ENCODE measurements at places on chromosomes 1 and 21.

GRCh38 chr1:38283696-38284470 lies 237.3 kb upstream of the POU3F1 start:
- DNase-seq: no peak

DNA sequence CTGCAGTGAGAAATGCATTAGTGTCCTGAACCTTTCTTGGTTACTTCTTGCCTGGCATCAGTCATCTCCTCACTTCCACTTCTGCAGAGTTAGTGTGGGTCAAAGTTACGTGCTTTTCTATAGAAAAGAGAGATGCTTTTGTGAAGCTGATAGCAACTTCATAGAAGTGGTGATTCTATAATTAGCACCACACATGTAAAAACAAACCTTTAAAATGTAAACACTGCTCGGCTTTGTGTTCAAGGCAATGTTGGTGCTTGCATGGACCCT lies 57.3 kb downstream of the MRPS6 start:
- DNase-seq: no peak

- no peak for DNase-seq
Measured at GRCh38 chr1:59212706-59213105, 84.2 kb upstream of the FGGY start.

GRCh38 chr1:168236836-168237611 lies 11.2 kb downstream of the SFT2D2 start:
- no peak for DNase-seq

DNA sequence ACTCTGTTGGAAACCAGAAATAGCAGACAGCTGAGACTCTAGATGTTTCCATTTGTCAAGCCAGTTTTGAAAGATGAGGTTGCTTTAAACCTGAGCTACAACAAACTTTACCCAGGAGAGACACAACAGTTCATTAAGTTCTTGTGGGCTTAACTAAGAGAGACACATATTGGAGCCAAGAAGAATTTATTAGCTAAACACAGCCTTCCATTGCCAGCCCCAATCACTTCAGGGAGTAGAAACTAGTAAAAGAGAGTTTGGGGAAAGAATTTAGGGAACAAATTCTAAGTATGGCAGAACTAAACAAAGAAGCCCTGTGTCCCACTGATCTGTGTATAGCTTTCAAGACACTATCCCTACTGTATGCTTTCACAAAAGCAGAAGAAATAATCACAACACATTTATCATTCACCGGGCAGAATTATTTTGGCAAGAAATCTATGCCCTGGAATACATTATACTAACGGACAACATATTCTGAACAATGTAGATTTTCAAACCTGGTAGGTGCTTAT lies 87.3 kb upstream of the KAZN start:
- no peak for DNase-seq

GRCh38 chr1:21539933-21540332 lies 30.7 kb downstream of the ALPL start:
- DNase-seq: peak; percentile 12

- DNase-seq: no peak
Measured at GRCh38 chr1:92995441-92996430, 34.5 kb upstream of the DIPK1A start.

- no peak for DNase-seq
Measured at GRCh38 chr1:201322653-201323510, 39.6 kb downstream of the PKP1 start.

DNA sequence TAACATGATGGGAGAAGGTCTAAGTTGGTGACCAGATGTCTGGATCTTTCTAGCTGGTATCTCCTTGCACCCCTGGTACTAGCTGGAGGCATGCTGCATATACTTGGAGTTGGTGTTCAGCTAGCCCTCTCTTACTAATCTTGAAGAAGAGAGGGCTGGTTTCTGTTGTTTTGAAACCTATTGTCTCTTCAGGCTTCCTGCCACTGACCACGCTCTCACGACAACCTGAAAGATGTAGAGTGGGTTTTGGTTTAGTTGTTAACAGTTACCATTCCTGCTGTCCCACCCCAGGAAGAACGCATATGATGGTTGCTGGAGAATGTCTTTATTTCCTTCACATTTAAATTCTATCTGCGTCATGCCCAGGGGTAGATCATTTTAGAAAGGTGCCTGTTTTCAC lies 3.6 kb downstream of the MAN1C1 start:
- no peak for DNase-seq

DNA sequence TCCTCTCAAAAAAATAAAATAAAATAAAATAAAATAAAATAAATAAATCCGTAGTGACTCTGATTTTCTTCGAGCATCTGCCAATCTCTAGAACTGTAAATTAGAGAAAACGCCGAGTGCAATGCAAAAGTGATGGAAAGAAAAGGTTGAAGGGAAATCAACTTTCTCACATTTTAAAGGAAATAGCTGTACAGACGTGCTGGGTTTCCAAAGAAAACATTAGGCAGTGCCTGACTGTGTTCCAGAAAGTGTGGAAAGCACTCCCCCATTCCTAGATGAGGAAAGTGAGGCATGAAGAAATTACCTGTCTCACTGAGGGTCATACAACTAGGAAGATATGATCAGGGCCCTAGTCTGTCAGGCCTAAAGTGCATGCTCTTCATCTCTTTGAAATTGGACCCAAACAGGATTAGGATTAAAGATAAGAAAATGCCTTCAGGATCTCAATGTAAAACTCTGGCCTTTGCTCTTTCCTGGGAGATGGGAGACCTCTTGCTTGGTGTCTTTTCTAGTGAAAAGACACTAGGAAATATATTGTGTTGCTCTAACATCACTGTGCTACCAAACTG lies 1.8 kb upstream of the PTPN14 start:
- DNase-seq: no peak

DNA sequence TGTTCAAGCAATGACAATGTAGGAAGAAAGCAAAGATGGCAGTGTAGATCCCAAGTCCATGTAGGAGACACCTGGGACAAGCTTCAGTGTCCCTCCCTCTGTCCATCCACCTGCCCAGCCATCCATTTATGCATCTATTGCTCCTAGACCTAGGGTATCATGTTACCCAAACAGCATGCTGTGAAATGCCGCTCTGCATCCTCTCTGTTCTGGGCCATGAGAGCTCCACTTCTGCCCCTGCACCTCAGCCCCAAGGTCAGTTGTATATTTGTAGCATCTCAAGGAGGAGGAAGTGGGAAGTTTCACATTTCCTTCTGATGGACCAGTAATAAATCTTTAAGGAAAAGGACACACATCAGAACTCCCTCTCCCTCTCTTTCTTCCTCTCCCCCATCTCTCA lies 27.9 kb upstream of the TSPEAR start:
- no peak for DNase-seq

- DNase-seq: no peak
Measured at GRCh38 chr1:109516872-109517271, 7.3 kb upstream of the AMIGO1 start.

GRCh38 chr1:205543351-205544301 lies 39.2 kb downstream of the CDK18 start:
- no peak for DNase-seq

DNA sequence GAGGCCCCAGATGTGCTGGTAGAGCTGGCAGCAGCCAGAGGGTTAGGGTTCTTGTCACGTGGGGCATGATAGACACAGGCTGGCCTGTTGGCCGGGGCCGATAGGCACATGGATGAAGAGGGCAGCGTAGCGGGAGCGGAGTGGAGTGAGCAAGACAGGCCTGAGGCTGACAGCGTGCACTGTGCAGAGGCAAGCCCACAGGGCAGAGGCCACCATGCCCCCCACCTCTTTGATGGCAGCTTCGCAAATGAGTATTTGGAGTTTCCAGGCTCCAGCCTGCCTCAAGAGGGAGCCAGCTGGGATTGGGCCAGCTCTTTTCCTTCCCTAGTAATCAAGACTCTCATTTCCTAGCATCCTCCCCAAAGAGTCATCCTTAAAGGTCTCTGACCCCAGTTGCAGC lies 43.5 kb downstream of the TMCC2 start:
- DNase-seq: no peak

DNA sequence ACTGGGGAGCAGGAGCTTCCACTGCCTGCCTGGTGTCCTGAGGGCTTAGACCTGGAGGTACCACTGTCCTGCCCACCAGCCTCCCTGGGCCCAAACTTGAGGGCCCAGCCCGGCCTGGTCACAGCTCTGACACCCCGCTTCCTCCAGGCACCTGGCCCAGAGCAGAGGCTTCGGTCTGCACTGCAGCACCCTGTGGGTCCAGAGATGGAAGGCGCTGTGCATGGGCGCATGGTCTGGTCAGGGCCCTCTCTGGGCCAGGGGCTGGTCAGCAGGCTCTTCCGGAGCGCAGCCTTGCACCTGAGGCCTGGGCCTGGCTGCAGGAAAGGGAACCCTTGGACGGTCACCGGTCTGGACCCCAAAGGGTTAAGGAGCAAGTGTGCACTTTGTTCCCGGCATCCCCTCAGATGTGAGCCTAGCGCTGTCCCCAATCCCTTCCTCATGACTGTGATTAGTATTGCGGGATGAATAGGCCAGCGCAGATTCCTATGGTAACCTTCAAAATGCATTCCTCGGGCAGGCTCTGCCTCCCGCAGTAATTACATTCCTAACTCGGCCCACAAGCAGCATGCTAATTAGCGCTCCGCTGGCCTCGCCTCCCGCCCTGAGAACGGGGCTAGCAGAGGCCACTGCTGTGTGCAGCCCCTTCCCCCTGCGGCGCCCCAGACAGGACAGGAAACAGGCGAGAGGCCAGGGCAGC lies 36.3 kb downstream of the PRDM16 start:
- DNase-seq: no peak

GRCh38 chr21:24514081-24514733 lies 1093.1 kb downstream of the MRPL39 start:
- no peak for DNase-seq

- DNase-seq: no peak
Measured at GRCh38 chr1:89608319-89608983, 24.5 kb upstream of the LRRC8C start.

DNA sequence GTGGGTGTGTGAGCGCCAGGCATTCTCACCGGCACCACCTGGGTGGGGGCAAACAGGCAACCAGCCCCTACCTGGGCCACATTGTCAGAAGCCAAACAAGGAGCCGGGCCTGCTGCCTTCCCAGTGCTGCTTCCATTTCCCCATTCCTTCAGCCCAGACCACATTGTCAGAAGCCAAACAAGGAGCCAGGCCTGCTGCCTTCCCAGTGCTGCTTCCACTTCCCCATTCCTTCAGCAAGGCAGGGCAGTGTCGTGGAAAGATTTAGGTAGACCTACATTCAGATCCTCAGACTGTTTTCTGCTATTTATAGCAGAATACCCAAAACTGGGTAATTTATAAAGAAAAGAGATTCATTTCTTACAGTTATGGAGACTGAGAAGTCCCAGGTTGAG lies 47.0 kb upstream of the EFHD2 start:
- DNase-seq: no peak

- no peak for DNase-seq
Measured at GRCh38 chr1:220195701-220196100, 76.6 kb downstream of the RAB3GAP2 start.

DNA sequence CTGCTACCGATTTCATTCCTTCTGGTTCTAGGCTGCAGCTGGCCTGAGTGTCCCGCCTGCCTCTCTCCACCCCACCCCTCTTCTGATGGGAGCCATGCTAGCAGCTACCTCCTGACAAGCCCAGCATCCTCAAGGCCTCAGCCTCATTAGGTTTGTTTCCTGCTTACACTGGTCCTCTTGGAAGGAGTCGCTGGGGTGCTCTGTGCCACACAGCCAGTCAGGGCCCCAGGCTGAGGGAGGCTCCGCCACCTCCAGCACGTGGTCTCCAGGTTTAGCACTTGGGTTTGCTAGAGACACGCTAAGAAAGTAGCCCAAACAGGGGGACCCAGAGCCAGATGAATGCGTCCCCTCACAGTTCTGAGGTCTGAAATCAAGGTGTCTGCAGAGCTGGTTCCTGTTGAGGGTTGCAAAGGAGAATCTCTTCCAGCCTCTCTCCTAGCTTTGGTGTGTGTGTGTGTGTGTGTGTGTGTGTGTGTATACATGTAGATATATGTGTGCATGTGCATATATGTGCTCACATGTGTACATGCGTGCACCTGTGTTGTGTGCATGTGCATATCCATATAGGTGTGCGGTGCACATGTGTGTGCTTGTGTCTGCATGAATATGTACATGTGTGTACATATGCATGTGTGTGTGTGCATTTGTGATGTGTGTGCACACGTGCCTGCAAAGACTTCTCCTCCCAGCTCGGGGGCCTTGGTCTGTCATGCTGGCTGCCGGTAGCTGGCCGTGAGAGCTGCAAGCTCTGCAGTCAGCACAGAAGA lies 301.1 kb upstream of the AJAP1 start:
- DNase-seq: no peak

GRCh38 chr1:108551137-108551862 lies 8.6 kb upstream of the EEIG2 start:
- DNase-seq: no peak

GRCh38 chr1:177425199-177425598 lies 254.4 kb downstream of the BRINP2 start:
- DNase-seq: no peak

DNA sequence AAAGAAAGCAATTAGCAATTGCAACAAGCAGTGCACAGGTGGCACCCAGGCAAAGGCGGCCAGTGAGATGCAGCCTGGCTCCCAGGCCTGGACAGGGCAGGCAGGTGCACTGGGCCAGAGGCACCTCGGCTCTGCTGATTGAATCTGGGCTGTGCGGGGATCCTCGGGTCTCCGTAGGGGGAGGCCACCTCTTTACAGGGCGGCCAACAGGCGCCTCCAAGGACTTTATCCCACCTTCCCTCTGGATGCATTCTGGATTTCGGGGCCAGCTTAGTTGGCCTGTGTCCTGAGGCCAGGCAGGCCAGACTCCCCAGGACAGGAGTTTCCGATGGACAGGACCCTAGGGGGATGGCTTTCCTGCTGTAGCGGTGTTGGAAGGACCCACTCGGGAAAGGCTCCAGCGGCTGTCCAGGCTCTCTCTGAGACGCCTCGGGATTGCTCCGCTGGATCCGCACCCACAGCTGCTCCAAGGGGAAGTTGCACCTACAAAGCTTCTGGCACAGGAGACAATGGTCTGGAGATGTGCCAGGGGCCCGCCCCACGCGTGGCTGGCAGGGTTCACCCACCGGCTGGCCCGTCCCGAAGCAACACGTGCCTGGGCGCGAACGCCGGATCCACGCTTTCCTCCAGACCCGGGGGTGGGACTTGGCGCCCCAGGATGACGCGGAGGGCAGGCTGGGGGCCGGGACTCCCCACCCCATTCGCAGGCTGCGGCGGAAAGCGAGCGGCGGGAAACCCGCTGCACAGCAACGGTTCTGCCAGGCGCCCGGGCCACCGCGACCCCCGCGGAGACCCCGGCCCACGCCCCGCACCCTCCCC lies 810 bp downstream of the SLC19A1 start:
- peak; percentile 88 for DNase-seq

GRCh38 chr1:184465489-184466146 lies 78.8 kb downstream of the C1orf21 start:
- no peak for DNase-seq

Data from DND-41 (cell line).